ENCODE measurements at places on chromosomes 6 and 20. TPM values are rescaled to one million over a fixed set of nuclear protein-coding genes. Genes with fewer than 3 reads are reported as not detected.

GRCh38 chr6:6569096-6569810 is 19.3 kb upstream of the LY86 start:
- no peak for DNase-seq

GRCh38 chr6:151704383-151704782 is 103.1 kb upstream of the ESR1 start:
- DNase-seq = no peak

Gene BNIP5
- total RNA-seq = not detected

- DNase-seq = no peak
Observed at GRCh38 chr6:129096651-129097290, 213.8 kb downstream of the LAMA2 start.

- DNase-seq = no peak
Observed at GRCh38 chr20:19081937-19082336, 130.5 kb upstream of the SLC24A3 start.

DNA sequence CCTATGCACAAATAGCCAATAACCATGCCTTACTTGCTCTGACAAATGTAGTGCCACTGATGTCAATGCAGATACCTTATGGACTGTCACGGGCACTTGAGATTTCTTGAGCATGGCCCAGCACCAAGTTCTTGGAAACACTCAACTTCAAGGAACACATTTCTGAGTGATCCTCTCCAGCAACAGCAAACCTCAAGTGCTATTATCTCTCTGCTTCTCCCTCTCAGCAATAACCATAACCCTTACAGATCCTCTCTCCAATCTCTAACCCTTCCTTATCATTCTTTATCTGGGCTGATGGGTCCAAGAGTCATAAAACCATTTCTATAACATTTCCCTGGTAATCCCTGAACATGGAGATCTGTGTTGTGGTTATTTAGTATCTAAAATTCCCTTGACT is 266.9 kb upstream of the STXBP5 start:
- no peak for DNase-seq

DNA sequence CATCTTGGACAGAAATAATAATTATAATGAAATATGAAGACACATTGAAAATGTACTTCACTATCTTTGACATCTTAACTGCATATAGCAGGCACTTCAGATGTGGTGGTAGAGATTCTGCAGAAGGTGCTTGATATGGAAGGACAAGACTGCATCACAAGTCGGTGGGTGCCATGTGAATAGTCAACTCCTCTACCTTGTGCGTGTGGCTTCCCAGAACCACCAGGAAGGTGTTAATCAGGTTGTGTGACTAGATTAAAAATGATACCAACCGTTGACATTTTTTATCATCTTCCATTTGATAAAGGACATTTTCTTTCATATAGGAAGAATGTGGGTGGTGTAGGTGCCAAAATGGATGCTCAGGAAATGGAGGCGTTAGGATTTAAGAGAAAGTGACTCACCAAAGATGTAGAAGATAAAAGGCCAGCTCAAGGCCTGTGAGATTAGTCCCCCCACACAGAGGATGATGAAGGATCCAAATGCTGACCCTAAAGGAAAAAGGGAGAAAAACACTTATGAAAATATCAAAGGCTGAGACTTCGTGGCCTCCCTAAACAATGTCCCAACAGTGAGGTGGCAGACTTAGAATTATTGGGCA is 12.3 kb downstream of the SLC17A2 start:
- DNase-seq = no peak

GRCh38 chr20:18780385-18781130 is 33.0 kb upstream of the SCP2D1 start:
- no peak for DNase-seq

GRCh38 chr6:57313009-57313408 is 4.4 kb upstream of the PRIM2 start:
- no peak for DNase-seq

DNA sequence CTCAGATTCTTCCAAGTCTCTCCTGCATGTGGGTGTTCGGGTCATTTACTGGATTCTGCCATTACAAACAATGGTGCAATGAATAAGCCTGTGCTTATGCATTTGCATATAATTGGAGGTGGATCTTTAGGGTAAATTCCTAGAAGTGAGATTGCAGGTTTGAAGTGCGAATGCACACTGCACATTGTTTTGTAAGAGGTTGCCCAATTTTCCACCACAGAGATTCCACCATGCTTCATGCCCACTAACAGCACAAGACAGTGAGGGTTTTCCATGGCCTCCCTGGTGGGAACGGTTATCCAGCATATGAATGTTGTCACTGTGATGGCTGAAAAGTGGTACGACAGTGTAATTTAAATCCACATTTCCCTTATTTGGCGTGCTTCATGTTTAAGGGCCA is 178.8 kb upstream of the PMEPA1 start:
- no peak for DNase-seq

Data from esophagus squamous epithelium (tissue), 5 donors.